ENCODE measurements at places on chromosomes 7 and 10.

GRCh38 chr7:25707768-25708620, 444.0 kb upstream of the NFE2L3 start:
- no peak for DNase-seq

GRCh38 chr10:123100030-123100762, 35.6 kb upstream of the HMX3 start:
- no peak for DNase-seq

GRCh38 chr10:26085549-26085948, 131.0 kb upstream of the GAD2 start:
- DNase-seq, result no peak

DNA sequence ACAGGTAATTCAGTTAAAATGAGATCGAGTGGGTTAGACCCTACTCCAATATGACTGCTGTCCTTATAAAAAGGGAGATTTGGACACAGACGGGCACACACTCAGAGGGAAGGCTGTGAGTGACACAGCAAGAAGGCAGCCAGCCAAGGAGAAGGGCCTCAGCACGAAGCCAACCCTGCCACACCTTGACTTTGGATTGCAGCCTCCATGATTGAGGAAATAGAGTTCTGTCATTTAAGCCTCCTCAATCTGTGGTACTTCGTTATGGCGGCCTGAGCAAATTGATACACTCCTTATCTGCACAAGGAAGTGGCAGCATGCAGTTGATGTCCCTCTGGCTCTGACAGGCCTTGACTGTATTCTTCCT, 43.8 kb downstream of the SH2D4B start:
- no peak for DNase-seq

GRCh38 chr7:127066974-127067373, 185.8 kb downstream of the GRM8 start:
- peak; percentile 1 for DNase-seq

Measured in KBM-7 (cell line).